ENCODE measurements at places on chromosomes 6 and 20.

- DNase-seq, result no peak
Measured at GRCh38 chr6:129314575-129314974, 395.4 kb downstream of the ARHGAP18 start.

GRCh38 chr20:48163505-48163904 lies 378.2 kb upstream of the SULF2 start:
- no peak for DNase-seq

- no peak for DNase-seq
Measured at GRCh38 chr6:43150051-43150751, 20.9 kb upstream of the SRF start.

DNA sequence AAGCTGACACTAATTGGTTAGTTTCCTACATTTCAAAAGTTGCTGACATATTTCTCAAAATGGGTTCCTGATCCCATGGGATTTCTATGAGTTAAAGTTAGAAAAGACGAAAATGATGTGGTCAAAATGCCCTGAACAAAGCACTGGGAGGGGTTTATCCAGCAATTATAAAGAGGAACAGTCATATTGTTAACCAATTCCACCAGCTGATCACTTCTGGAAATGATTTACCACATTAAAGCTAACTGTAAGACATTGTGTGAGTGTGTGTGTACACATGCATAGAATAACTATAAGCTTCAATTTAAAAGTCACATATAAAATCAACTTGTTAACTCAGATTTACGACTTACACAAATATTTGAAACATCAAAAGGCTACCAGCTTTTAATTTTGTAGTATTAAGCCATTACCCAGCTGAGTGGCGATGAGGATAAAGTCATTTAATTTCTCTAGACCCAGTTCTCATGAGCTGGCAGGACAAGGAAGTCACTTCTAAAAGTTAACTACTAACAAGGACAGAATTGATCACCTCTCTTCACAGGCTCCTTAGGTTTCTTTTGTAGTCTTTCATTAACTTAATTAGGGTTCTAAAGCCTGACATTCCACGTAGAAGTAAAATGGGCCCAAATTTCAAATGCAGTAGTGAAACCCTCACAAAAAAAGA lies 40.4 kb downstream of the MAN1A1 start:
- no peak for DNase-seq

GRCh38 chr6:160051390-160051789 lies 70.2 kb upstream of the SLC22A1 start:
- no peak for DNase-seq

GRCh38 chr6:1906609-1907008 lies 296.9 kb downstream of the FOXC1 start:
- no peak for DNase-seq

- no peak for DNase-seq
Measured at GRCh38 chr20:35283441-35284266, 918 bp downstream of the EIF6 start.

- no peak for DNase-seq
Measured at GRCh38 chr6:25172819-25173218, 106.4 kb upstream of the CARMIL1 start.

- no peak for DNase-seq
Measured at GRCh38 chr20:54305421-54305820, 97.5 kb downstream of the PFDN4 start.

DNA sequence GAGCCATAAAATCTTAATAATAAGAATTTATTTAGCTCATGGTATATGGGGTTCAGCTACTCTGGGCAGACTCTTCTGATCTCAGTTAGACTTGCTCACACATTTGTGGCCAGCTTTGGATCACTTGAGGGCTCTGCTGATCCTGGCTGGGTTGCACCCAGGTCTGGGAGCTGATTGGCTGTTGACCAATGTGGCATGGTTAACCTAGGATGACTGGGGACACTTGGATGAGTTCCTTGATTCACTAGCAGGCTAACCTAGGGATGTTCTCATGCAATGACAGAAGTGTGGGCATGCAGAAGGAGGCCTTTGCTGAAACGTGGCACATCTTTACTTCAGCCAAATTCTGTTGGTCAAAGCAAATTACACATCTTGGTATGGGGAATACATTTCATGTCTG lies 569.5 kb downstream of the UTRN start:
- DNase-seq, result no peak

DNA sequence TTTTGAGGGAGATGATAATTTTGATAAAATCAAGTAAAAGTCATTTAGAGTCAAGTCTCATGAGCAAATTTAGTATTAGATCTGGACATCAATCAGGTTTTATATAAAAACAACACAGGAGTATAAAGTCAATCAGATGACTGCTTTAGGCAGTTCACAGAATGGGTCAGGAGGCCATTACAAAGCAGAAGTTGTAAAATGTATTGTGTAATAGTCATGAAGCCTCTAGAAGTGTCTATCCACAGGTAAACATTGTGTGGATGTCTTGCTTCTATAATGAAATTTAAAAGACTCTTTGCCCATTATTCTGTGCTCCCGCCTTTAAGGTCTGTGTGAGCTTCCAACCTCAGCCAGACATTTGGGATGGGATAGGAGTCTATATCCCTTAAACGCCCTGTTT lies 28.8 kb downstream of the MAP7 start:
- DNase-seq, result no peak

GRCh38 chr6:139373928-139374356 lies 506 bp downstream of the CITED2 start:
- DNase-seq, result no peak

DNA sequence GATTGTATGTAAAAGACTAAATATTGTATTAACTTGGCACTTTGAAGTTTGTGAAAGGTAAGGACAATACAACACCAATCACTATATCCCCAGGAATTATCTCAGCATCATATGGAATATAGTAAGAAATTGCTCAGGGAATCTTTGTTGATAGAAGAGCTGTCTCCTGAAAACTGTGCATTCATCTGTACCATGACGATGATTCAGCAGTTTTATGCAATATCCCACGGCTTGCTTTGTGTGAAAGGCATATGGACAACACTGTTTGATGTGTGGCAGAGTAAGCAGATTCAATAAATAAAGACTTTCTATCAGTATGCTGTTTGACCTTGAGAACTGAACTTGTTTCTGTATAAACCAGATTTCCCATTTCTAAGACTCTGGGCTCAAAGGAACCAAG lies 147.5 kb upstream of the PLN start:
- DNase-seq, result no peak

DNA sequence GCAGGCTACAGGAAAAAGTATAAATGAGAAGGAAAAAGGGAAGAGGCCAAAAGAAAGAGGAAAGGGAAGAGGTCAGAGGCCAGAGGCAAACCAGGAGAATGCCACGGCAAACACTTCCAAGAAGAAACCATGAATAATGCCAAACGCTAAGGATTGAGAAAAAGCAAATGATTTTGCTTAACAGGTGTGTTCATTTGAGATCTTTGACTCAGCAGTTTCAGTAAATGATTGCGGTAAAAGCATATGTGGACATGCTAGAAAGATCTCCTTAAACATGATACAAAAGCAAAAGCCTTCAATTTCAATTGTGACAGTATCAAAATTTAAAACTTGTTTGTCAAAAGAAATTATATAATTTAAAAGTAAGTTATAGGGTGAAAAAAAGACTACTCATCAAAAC lies 70.6 kb downstream of the UBE3D start:
- no peak for DNase-seq

DNA sequence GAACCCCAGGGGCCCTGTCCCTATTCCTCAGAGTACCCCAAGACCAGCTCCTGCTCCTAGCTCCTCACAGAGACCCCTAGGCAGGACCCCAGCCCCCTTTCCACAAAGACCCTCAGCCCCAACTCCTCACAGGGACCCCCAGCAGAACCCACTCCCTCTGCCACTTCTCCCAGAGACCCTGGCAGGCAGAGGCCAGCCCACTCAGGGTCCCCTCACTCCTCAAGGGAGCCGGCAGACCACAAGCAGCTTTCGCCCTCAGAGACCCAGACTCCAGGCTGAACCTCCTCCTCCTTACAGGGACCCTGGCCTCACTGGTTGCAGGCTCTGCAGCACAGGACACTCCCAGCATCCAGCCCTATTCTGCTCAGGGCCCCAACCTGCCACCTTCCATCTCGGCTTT lies 575 bp downstream of the SLC44A4 start:
- DNase-seq, result no peak

GRCh38 chr20:44253528-44253927 lies 6.4 kb downstream of the GDAP1L1 start:
- DNase-seq, result no peak

GRCh38 chr6:132140189-132140588 lies 189.0 kb upstream of the CCN2 start:
- DNase-seq, result no peak

GRCh38 chr6:107932580-107932979 lies 25.4 kb downstream of the SEC63 start:
- DNase-seq, result no peak

DNA sequence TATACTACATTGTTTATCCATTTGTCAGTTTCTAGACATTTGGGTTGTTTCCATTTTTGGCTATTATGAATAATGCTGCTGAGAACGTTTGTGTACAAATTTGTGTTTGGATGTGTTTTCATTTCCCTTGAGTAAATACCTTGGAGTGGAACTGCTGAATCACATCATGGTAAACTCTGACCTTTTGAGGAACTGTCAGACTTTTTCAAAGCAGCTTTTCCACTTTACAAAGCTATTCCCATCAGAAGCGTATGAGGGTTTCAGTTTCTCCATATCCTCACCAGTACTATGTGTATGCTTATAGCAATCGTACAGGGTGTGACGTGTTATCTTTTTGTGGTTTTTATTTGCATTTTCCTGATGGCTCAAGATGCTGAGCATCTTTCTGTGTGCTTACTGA lies 103.7 kb downstream of the MYO6 start:
- DNase-seq, result no peak

GRCh38 chr6:1864496-1864895 lies 254.8 kb downstream of the FOXC1 start:
- DNase-seq, result no peak
